Body of pancreas (tissue), 4 donors: ENCODE measurements at places on chromosomes 12 and 14. TPM values are rescaled to one million over a fixed set of nuclear protein-coding genes. Genes with fewer than 3 reads are reported as not detected.

GRCh38 chr14:49614196-49614595, 6.2 kb downstream of the RPL36AL start:
- no peak for DNase-seq

The HCAR1 gene
- not detected for total RNA-seq

The PAPLN gene
- total RNA-seq: 13.5 TPM

GRCh38 chr12:116210131-116210530, 67.4 kb downstream of the MED13L start:
- no peak for DNase-seq

- DNase-seq: no peak
Observed at GRCh38 chr12:26535826-26536225, 297.2 kb downstream of the ITPR2 start.

DNA sequence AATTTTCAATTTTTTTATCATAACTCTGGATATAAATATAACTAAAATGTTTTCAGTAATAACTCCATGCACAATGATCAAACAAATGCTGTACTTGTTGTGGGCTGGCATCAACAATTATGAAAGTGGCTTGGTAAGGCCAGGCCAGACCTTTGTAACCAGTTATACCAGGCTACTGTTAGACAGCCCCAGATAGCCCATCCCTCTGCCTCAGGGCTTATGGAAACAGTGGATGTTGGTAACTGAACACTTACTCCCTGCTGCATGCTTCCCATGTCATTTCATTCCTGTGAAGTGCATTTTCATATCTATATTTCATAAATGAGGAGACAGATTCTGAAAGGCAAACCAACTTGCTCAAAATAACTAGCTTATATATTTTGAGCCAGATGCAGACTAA, 195.0 kb downstream of the SYT1 start:
- no peak for DNase-seq

- DNase-seq: no peak
Observed at GRCh38 chr12:46110928-46111699, 120.7 kb upstream of the SCAF11 start.

GRCh38 chr14:96790186-96790585, 7.0 kb upstream of the VRK1 start:
- DNase-seq: no peak

The TGM1 gene
- total RNA-seq: 2.9 TPM

The B3GNT4 gene
- not detected for total RNA-seq

GRCh38 chr12:129310346-129310745, 457.1 kb downstream of the GLT1D1 start:
- no peak for DNase-seq

- DNase-seq: peak; percentile 33
Observed at GRCh38 chr12:31591380-31591901, 505 bp upstream of the DENND5B start.

- no peak for DNase-seq
Observed at GRCh38 chr14:24297190-24297964, 2.2 kb downstream of the DHRS1 start.
